ENCODE measurements at places on chromosomes 12 and 14.

GRCh38 chr12:54282949-54283593 is 2.5 kb downstream of the HNRNPA1 start:
- no peak for DNase-seq

- DNase-seq, result no peak
Observed at GRCh38 chr12:56224954-56225353, 812 bp downstream of the NABP2 start.

DNA sequence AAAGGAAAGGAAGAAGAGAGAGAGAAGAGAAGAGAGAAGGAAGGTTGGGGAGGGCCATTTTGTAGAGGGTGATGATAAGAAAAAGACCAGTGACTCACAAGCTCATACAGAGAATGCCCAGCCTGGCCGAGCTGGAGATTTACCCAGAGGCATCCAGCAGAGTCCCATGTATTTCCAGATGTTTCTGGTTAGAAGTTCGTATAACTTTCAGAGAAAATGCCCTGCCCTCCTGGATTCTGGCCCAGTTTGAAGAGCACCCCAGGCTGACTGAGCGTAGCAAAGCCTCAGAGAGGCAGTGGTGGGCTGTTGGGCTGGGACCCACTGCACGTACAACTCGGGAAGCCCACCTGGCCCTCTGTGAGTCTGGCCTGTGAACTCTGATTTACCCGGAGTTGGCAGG is 221.8 kb downstream of the SLC41A2 start:
- no peak for DNase-seq

- no peak for DNase-seq
Observed at GRCh38 chr12:72901685-72902084, 629.5 kb downstream of the TRHDE start.

GRCh38 chr14:101226603-101227425 is 323.3 kb upstream of the RTL1 start:
- no peak for DNase-seq

GRCh38 chr12:45458238-45458637 is 242.3 kb downstream of the ANO6 start:
- DNase-seq, result no peak

DNA sequence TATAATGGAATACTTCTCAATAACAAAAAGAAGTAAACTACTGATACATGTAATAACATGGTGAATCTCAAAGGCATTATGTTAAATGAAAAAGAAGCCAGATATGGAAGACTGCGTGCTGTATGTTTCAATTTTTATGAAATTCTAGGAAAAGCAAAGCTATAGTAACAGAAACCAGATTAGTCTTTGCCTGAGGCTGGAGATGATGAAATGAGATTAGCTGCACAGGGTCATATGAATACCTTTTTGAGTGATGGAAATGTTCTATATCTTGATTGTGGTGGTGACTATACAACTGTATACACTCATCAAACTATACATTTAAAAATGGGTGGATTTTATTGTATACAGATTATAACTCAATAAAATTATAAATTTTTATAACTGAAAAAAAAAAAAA is 113.5 kb downstream of the TMEM30B start:
- DNase-seq, result no peak

DNA sequence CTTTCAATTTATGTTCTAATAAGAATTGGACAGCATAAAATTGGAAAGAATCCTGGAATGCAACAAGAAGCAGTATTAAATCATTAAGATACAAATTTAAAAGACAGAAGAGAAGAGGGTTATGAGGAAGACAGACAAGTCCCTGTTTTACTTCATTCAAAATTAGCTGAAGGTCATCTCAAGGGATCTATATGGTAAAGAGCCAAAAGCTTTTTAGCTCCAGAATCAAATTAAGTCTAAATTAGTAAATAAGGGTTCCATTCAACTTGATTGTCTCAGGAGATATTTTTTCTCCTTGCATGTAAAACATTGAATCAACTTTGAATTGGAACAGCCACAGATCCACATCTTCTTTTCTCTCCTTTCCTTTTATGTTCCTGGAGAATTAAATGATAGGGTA is 7.6 kb downstream of the CCDC196 start:
- DNase-seq, result no peak

DNA sequence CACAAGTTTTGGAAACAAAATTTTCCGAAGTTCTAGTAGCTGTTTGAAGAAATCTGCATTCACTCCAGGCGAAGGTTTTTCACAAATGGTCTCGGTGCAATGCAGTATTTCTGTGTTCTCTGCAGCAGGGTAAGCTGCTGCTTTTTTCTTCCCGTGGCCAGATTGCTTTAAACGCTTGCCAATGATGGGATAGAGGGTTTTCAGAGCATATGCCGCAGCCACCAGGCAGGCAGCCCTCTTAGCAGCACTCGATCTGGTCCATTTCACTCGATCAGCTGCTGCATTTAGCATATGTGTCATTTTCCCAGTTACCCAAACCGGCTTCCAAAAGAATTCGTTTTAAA is 315 bp downstream of the ABCD2 start:
- DNase-seq, result no peak

DNA sequence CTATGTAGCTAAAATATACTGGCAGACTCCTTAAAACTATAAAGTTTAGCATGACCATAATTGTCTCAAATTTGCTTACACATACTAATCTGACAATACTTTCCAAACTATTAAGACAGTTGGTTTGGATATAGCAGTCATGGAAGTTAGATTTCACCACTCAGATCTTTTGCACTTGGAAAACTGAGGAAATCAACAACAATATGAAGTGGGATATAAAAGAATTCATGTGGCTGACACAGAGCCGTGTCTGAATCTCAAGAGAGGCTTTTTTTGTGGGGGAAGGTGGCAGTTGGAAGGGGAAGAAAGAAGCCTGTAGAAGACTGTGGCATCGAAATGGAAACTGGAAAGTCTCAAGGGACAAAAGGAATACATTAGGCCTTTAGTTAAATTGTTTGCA is 166.6 kb upstream of the FLRT2 start:
- DNase-seq, result no peak

DNA sequence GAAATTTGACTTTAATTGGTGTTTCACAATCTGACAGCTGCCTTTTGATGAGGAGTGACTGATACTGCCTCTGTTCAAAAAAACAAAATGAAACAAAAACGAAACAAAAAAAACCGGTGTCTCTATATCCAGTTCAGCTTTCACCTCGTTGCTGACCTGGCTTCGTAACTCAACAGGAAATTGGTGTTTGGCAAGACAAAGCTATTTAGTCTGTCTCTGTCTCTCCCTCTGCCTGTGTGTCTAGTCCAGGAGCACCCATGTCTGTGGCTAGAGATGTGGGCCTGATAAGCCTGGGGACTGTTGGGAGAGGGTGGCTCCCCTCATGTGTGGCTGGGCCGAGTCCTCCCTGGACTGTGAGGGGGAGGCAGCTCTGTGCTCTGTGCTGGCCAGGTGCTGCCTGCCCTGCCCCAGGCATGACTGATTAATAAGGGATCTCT is 11.3 kb downstream of the CACNA1C start:
- no peak for DNase-seq

DNA sequence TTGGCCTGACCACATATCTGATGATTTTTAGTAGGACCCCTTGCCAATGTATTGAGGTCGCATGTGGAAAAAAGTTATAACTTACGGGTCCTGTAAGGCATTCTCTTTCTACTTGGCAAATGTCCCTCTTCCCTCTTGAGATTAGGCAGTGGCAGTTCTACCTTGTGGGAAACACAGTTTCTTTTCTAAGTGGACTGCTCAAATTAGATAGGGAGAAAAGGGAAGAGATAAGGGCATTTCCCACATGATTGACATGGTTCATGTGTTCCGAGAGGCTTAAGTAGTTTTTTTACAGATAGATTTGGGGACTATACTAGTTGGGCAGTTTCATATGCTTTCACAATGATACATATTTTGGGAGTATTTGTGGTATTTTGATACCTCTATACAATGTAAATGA is 154.7 kb downstream of the FBXL14 start:
- DNase-seq, result no peak

DNA sequence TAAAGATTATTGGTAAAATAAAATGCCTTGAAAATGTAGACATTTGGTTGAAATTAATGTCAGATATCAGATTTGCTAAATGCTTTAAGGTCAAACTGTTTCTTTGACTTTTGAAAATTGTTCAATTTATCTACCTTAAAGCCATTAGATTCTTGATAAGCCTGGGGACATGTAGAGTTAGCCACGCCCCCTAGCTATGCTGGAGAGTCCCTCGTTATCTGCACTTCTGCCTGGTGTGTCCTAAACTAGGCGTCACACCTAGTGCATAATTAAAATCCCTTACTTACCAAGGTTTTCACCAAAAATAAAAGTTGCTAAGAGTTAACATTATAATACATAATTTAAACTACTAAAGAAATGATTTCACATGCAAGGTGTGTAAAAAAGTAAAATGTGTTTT is 79.5 kb downstream of the EGLN3 start:
- no peak for DNase-seq

DNA sequence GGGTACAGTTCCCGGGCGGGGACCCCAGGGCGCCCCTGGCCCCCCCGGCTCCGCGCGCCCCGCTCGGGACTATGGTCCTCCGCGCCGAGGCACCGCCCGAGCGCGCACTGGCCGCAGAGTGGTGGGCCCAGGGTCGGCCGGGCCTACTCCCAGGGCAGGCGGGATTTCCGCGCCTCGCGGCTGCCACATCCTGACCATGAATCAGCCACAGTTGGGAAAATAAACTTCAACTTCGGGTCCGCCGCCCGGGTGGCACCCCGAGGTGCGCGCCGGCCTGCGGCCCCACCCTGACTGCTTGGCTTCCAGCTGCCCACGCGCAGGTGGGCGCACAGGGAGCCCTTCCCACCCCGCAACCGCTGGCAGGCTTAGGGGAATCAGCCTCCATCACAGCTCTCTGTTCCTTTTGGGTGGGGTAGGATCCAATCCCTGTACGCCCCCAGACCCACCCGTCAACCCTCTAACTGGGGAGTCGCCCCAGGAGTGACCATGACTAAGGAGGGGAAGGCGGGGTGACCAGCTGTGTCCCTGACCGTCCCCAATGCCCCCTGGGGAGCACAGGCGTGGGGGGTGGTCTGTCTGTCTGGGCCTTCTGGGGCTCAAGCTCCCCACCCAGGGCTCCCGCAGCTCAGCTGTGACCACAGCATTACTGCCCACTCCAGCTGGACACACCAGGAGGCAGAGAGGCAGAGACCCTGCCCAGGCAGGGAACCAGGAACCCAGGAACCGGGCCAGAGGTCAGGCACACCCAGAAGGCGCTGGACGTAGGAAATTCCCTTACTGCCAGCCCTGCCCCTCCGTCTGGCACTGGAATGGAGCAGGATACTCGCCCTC is 678 bp downstream of the INF2 start:
- DNase-seq, result no peak

GRCh38 chr12:100491104-100491503 is 17.4 kb downstream of the NR1H4 start:
- DNase-seq, result no peak

DNA sequence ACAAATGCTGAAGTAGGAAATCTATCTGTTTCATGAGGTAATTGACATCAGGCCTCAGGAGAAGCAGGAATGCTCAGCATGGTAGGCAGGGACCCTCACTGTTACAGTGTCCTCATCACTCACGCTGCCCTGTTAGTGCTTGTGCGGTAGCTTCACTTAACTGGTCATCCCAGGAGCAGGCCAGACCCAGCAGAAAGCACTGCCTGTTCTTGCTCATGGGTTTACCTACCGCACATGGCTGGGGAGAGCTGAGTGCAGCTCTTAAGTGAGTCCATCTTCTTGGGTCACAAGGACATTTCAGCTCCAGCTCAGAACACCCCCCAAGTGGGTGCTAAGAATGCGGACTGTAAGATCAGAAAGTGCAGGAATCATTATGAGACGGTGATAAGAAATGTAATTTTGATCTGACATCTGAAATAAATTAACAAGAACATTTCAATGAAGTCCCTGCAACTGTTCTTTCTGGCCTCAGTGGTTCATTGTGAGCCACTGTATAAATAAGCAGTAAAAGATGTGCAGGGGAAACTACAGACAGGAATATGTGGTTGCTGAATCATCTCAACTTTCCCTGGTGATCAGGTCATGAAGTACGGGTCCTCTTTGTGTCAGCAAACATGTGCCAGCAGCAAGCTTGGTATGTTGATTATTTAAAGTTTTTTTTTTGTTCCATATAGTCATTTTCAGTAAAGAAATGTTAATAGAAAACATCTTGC is 757.7 kb upstream of the TMEM132C start:
- no peak for DNase-seq

GRCh38 chr14:78184157-78184556 is 14.0 kb downstream of the NRXN3 start:
- no peak for DNase-seq

DNA sequence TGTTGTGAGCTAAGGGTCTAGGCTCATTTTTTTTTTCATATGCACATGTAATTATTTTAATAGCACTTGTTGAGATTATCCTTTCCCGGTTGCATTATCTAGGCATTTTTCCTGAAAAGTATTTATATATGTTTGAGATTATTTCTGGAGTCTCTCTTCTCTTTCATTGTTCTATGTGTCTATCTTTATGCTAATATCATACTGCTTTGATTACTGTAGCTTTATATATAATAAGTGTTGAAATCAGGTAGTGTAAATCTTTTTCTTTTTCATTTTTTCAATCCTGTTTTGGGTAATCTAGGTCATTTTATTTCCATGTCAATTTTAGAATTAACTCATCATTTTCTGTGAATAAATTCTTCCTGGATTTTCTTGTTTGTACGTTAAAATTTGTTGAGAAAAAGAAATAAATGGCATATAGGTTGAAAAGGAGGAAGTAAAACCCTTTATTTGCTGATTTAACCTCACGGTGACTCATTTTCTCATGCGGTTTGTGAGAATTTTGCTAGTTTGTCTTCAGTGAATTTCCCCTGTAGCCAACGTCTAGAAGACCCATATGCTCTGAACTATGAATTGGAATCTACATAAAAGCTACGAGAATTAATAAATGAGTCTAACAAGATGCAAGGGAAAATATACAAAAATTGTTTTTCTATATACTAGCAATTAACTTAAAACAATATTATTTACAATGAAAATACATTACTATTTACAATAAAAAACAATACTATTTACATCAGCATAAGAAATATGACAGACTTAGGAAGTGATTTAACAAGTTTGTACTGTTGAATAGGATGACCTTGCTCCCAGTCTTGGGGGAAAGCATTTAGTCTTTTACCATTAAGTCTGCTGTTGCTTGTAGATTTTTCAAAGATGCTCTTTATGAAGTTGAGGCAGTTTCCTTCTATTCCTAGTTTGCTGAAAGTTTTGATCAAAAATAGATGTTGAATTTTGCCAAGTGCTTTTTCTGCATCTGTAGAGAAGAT is 105.0 kb downstream of the SNAPC1 start:
- no peak for DNase-seq

GRCh38 chr12:6752167-6752920 is 597 bp downstream of the MLF2 start:
- DNase-seq, result no peak

Measured in memory B cell (primary cell).